ENCODE measurements at places on chromosomes 13 and 19.

DNA sequence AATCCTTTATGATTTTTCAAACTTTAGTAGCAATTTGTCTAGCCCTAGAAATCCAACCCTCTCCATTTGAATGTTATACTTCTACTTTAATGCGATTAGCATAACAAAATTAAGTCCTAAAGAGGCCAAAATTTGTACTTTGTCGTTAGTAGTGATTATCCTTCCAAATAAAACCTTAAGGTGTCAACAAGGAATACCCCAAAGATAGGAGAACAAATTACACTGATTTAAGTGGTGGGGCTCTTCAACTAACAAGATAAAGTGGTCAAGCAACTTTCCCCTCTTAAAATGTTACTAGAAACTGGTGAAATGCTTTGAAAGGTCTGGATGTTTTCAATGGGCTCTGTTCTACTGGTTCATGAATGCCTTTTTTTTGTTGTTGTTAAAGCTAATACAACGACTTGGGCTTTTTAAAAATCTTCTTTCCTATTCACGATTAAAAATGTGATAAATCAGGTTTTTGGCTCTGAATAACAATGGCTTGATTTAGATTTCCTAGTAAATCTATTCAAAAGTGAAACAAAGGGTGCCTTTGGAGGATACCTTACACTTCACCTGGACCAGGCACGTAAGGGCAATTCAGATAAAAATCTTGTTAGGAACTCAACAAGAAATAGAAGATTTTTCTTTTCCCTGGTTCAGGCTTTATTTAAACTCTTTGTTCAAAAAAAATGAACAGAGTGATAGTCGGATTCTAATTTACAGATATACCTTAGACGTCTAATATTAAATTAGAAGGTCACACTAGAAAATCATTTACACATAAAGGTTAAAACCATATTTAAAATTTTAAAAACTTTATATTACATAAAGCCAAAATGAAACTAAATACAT is 3.1 kb downstream of the SOX21 start:
- no peak for DNase-seq

- no peak for DNase-seq
Observed at GRCh38 chr13:45974500-45974899, 78.0 kb downstream of the ZC3H13 start.

DNA sequence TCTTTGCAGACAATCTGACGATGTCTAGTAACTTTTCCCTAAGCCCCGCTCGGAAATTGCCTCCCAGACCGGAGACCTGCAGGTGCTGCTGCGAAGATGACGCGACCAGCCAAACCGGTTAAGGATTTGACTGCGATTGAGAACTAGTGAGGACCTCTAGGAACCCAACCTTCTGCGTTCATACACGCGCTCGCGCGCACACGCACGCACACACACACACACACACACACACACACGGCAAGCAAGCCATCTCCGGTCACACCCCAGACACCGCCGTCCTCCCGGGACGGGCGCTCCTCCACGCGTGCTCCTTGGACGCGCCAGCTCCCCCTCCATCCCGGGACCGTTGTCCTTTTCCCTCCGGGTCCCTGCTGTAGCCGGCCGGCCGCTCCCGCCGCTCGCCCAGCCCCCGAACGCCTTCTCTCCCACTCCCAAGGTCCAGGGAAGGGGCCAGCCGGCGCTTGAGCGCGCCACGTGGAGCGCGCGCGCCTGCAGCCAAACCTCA is 1.2 kb downstream of the TBC1D4 start:
- peak; percentile 11 for DNase-seq

GRCh38 chr19:55146705-55147273 is 2.2 kb downstream of the TNNT1 start:
- DNase-seq = no peak

GRCh38 chr13:37526710-37527473 is 71.7 kb downstream of the POSTN start:
- DNase-seq = no peak

- no peak for DNase-seq
Observed at GRCh38 chr13:102035969-102036368, 365.9 kb downstream of the FGF14 start.

- DNase-seq = no peak
Observed at GRCh38 chr13:46206143-46206542, 5.6 kb upstream of the LRRC63 start.

DNA sequence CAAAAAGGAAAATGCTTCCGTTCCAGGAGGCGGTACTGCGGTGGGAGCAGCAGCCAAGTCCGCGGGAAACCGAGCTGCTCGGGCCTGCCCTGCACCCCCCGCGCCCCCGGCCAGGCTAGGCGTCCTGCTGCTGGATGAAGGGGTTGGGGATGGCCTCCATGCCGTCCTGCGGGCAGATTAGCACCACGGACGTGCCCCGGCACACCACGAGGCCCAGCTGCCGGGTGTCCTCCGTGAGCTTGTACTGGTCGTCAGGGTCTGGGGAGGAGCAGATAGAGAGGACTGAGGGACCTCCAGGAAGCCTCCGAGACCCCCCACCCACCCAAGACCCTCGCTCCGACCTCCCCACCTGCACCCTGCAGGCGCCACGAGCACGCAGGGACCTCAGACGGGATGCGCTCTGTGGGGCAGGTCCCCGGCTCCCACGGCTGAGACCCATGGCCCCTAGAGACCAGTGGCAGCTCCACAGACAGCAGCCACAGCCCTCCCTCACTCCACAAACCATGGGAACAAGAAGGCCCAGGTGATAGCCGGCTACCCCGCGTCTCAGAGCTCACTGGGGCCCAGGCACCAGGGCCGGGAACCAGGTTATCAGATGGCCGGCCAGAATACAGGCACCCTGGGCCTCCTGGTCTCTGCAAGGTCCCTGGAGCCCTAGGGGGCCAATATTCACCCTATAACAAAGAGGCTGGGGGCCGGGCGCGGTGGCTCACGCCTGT is 6.7 kb downstream of the LSM7 start:
- DNase-seq = no peak

DNA sequence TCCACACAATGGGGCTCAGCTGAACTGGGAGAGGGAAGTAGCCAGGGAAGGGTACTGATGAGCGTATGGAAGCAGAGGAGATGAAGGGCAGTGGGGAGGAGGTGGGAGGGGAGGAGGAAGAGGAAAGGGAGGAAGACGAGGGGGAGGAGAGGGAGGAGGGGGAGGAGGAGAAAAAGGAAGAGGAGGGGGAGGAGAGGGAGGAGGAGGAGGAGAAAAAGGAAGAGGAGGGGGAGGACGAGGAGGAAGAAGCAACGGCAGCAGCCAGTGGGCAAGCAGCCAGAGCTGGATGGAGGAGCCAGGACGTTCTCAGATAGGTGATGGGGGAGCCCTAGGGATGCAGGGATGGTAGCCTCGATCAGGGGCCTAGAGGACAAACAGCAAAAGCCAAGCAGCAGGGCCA is 5.6 kb downstream of the CERS4 start:
- DNase-seq = no peak

DNA sequence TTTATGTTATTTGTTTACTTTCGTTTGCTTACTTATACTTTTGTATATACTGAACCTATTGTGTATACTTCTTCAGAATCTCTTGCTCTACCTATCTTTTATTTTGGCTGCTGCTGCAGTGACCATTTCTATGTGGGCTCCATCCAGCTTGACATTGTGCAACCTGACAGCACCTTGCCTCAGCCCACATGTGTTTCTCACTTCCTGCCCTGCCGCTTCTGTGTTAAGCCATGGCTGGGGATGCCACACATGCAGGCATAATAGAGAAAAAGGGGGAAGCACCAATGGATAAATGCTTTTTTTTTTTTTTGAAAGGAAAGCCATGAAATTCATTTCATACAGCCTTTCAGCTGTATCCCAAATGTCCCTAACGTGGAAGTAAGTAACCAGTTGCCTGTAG is 147.6 kb downstream of the RBM26 start:
- no peak for DNase-seq

DNA sequence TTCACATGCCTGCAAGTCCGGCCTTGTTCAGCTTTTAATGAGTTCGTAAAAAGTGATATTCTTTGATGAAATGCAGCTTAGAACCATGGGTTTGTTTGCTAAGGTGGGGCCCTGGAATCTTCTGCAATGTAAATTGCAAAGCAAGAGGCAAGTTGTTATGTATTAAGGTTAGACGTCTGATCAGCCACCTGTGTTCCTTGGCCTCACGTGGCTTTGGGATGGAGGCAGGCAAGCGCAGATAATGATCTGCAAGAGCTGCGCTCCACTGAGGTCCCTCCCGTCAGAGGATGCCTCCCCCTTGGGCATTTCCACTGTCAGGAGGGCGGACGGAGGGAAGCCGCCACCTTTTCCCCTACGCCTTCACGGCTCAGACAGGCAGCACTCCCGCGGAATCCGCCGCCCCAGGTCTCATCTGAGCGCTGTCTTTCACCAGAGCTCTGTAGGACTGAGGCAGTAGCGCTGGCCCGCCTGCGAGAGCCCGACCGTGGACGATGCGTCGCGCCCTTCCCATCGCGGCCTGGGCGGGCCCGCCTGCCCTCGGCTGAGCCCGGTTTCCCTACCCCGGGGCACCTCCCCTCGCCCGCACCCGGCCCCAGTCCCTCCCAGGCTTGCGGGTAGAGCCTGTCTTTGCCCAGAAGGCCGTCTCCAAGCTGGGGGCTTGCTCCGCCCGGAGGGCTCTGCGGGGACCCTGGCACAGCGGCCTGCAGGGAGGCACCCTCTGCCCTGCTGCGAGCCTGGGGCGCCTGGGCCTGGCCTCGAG is 110.9 kb downstream of the CRYL1 start:
- DNase-seq = no peak

DNA sequence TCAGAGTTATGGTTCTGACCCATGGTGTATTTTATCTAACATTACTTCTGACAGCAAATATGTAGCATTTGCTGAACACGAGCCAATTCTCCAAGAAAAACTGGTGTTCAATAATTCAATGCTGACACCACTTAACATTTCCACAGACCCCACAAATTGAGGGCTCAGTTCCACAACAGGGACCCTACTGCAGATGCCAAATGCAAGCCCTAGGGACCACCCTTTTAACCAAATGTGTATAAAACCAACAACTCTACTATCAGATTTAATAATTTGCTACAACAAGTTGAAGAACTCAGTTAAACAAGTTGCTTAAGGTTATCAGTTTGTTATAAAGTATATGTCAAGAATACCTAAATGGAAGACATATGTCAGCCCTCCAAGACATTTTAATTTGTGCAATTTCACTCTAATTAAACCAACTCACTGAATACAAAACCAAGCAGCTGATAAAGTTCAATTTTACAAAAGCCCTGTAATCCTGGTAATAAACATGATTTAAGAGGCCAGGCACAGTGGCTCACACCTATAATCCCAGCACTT is 6.7 kb downstream of the ZNF44 start:
- DNase-seq = no peak

DNA sequence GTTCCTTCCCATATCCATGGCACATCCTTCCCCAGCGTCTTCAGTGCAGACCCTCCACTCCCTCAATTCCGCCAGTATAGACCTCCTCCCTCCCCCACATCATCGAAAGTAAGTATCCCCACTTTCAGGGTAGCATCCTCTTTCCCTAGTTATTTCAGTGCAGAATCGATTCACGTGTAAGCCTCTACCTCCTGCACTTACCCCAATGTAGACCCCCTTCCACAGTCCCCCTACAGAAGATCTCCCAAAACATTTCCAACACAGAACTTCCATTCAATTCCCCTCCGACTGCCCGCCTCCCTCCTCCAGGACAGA is 664 bp downstream of the IRF3 start:
- no peak for DNase-seq

GRCh38 chr13:92613921-92614320 is 612.7 kb upstream of the GPC6 start:
- no peak for DNase-seq

DNA sequence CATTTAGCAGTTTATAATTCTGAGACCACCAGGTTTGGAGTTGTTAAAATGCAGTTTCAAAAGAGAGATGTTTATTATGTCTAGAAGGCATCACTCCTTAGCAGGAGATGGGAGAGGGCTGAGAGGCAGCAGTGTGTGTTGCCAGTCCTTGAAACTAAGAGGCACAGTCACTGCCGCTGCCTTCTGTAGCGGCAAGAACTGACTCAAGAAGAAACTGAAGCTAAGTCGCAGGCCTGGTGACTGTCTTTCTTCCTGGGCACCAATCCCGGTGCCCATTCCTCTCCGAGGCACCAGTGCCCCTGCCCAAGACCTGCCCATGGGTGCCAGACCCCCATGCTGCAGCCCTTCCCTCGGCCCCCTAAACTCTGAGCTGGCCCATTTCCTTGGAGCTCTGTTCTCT is 20.1 kb downstream of the N4BP2L1 start:
- no peak for DNase-seq

DNA sequence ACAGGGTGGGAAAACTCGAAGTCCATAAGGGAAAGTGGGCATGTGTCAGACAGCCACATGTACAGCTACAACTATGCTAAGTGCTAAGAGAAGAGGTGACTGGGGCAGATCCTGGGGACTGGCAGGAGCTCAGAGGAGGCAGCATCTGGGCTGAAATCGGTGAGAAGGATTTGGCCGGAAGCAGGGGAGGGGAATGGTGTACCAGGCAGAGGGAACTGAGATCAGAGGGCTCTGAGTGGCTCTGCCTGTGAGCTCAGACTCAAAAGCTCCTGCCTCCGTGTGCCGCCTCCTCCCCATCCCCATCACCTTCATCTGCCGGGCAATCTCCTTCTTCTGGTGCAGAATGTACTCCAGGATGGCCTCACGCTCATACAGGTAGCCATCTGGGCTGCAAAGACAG is 21.8 kb downstream of the NOSIP start:
- DNase-seq = no peak

- no peak for DNase-seq
Observed at GRCh38 chr13:32887617-32888016, 128.6 kb upstream of the KL start.

GRCh38 chr13:38223089-38223488 is 126.6 kb upstream of the UFM1 start:
- DNase-seq = no peak

- no peak for DNase-seq
Observed at GRCh38 chr13:39200249-39200910, 162.1 kb downstream of the NHLRC3 start.

GRCh38 chr13:42820451-42820850 is 39.1 kb downstream of the FAM216B start:
- DNase-seq = no peak

DNA sequence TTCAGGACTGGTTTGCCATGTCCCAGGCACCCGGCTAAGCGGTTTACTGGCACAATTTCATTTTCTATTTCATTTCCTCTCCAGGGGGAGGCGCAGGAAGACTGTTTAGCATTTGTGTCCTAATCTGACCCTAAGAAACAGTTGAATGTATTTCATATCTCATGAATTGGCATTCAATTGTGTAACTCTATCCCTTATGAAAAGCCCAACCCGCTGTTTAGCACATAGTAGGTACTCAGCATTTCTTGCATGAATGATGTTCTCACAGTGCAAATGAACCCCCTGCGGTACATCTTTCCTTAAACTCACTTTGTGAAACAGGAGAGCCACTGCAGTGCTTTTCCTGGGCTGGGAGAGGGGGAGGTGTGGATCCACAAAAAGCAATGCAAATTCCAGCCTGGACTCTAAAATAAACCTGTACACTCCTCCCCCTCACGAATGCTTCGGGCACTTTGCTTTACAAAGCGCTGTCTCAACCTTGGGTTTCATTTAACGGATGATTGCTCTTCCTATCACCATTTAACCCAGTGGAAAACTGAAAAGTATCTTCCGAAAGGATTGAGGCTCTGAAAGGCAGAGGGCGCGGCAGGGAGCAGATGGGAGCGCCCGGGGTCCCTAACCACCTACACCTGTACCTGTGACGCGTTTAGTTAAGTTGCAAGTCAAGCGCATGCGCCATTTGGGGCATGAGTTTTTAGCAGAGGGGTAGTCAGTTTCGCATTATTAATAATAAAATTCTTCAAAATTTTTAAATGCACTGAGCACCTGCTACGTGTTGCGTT is 1.2 kb upstream of the EEF2 start:
- DNase-seq = peak; percentile 58

Data from stimulated activated naive B cell treated with anti-CD40 and anti-IgM and Interleukin-4, amounts not matched to agents 10 μg/mL and 1 μg/mL and 100 μg/mL, for 72 hours (primary cell).